ENCODE measurements at places on chromosomes 13 and 19.

GRCh38 chr13:23551213-23552008 lies 18.8 kb upstream of the TNFRSF19 start:
- no peak for DNase-seq

GRCh38 chr19:15989889-15990288 lies 41.1 kb downstream of the OR10H4 start:
- no peak for DNase-seq

- peak; percentile 88 for DNase-seq
Measured at GRCh38 chr19:13093407-13094105, 9.1 kb downstream of the LYL1 start.

GRCh38 chr13:74987124-74987690 lies 494.8 kb downstream of the TBC1D4 start:
- no peak for DNase-seq

DNA sequence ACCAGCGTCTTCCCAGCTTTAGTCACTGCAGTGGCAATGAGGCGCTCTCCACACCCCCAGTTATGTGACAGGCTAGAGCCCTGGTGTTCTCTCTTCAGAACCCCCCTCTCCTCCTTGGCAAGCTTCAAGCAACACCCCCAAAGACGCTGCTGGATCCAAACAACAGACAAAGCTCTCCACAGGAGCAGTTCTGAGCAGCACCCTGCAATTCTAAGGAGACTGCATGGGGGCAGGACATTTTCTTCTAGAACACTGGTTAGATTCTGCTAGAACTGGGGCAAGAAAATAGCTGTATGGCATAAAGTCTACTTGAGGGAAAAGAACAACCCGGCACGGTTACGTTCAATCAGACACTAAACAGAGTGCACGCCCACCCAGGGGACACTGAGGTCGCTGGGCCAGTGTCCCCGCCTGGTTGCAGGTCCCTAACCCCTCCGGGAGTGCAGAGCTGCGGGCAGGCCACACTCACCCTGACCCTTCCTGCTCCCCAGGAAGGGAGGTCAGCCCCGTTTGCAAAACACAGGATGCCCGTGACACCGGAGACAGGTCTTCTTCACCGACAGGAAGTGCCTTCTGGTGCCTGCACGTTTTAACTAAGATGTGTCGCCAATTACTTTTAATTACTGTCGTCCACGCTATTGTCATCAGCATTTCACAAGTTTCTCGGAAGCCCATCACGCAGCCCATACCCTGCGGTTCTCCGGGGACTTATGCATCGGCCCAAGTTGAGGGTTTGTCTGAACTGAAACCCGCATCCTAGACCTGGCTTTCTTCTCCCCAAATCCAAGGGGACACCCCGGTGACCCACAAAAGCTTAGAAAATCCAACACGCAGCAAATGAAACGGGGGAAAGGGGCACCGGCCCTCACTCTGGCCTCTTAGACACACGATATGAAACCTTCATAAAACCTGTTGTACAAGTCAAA lies 943 bp downstream of the GJB6 start:
- peak; percentile 34 for DNase-seq

DNA sequence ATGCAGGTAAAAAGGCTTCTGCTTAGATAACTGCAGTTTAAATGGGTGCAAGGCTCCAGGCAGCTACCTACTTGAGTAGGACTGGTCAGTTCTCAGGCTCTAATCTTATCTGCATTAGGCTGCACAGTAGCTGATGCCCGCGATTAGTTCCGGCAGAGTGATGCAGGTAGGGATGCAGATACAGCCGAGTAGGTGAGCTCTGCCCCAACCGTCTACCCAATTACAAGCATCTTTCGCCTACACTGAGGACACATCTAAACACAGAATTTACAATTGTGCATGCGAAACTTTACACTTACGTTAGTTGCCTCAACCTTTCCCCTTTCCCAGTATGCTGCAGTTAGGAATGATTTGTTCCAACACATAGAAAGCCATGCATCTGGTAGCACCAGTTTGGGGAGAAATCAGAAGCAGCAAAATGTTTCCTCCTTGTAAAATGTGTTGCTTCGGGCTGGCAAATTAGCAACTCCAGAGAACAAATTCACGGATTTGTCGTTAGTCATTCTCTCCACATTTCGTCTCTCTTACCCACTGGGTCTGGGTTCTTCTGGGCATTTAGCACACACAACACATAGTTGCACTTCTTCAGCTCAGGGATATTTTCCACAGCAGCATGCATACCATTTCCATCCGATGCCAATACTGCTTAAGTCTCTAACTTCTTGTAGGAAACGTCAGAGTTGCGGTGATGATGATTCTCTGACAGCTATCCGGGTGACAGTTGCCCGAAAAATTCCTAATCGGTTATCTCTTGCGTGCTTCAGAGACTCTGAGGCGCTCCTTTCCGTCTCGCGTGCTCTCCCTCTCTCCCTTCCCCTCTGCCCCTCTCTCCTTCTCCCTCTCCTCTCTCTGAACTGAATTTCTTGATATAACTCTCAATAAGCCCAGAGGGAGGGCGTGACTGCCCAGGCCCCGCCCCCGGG lies at the start of gene PCDH9:
TSS of gene PCDH9 (minus strand) at position 856 of the 923 bp plus-strand sequence. CDS start 1,896 bp downstream, outside the sequence.
- no peak for DNase-seq

GRCh38 chr13:72025836-72026235 lies 158.8 kb upstream of the DACH1 start:
- no peak for DNase-seq

All from stimulated activated CD8-positive, alpha-beta memory T cell treated with anti-CD3 and anti-CD28 coated beads, Interleukin-4, amount 100 ng/mL, for 48 hours (primary cell).